ENCODE measurements at places on chromosomes 1 and 21.

DNA sequence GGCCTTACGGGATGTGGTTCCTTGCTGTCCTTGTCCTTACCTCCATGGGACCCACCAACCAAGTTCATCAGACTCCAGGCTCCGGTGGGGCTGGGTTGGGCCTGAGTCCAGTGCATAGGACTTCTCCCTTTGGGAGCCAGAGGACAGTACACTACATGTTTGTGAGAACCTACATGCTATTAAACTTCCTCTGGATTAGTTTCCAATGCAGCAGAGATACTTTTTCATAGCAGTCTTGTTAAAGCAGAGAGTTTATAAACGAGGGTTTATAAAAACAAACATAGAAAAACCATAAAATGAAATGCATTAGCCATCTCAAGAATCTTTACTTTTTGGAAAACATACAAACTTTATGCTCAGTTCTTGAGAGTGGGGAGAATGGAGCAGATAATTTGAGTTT, 33.4 kb downstream of the INKA2 start:
- no peak for DNase-seq

DNA sequence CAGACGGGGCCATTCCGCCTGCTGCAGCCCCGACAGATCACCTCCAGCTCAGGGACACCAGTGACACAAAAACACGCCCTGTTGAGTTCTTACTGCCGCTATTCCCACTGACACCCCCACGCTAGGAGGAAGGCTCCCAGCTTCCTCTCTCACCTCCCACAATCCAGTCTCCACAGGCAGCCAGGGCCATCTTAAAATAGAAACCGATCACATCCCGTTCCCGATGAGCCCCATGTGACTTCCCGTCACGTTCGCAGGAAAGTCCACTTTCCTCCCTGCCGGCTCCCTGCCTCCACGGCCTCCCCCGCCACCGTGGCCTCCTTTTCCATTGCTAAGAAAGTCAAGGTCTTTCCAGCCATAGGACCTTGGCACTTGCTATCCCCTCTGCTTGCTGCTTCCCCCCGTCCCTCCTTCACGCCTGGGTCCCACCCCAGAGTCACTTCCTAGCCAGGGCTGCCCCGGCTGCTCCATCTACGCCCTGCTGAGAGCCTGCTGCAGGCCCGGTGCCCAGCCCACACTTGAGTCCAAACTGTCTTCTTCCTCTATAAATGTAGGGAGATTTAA, 24.0 kb upstream of the DDOST start:
- no peak for DNase-seq

DNA sequence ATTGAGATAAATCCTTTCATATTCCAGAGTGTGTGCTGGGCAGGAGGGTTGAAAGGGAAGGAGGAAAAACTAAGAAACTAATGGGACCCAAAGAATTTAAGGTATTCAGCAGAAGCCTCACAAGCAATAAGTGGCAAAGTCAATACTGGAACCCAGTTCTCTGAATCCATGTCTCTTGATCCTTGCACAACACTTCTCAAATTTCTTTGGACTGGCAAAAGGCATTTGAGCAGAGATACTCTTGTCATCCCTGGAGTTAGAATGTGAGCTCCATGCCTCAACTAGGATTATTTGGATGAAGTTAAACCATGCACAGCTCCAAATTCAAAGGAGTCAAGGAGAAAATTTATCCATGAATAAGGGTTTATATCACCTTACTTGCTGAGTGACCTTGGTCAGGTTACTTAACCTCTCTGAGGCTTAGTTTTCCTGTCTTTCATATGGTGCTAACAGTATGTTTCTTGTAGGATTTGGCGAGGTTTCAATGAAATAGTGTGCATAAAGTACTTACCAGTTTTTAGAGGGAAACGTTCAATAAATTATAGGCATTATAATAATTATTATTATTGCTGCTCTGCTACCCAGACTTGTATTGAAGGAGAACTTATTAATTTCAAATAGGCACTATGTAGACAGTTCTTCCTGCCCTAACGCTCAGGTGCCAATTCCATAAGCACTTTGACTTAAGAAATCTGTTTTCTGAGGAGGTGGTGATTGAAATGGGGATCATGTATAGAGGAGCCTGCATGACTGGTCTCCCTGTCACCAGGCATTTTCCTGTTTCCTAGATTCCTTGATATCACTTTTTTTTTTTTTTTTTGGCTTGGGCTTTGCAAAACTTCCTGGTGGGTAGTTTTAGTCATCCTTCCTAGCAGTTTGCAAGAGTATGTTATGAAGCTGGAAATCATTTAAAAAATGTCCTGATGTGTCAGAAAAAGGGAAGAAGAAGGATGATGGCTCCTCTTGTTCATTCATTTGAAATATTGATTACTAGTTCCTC, 125.0 kb upstream of the JUN start:
- no peak for DNase-seq

GRCh38 chr1:224563666-224564065, 52.5 kb upstream of the CNIH3 start:
- no peak for DNase-seq

- DNase-seq: peak; percentile 50
Measured at GRCh38 chr1:53585129-53585528, 125.9 kb downstream of the DMRTB1 start.

Measured in stimulated activated CD8-positive, alpha-beta memory T cell treated with anti-CD3 and anti-CD28 coated beads, Interleukin-4, amount 100 ng/mL, for 48 hours (primary cell).